ENCODE measurements at places on chromosomes 6 and 20.

- DNase-seq: no peak
Measured at GRCh38 chr6:95286874-95287273, 290.5 kb upstream of the MANEA start.

DNA sequence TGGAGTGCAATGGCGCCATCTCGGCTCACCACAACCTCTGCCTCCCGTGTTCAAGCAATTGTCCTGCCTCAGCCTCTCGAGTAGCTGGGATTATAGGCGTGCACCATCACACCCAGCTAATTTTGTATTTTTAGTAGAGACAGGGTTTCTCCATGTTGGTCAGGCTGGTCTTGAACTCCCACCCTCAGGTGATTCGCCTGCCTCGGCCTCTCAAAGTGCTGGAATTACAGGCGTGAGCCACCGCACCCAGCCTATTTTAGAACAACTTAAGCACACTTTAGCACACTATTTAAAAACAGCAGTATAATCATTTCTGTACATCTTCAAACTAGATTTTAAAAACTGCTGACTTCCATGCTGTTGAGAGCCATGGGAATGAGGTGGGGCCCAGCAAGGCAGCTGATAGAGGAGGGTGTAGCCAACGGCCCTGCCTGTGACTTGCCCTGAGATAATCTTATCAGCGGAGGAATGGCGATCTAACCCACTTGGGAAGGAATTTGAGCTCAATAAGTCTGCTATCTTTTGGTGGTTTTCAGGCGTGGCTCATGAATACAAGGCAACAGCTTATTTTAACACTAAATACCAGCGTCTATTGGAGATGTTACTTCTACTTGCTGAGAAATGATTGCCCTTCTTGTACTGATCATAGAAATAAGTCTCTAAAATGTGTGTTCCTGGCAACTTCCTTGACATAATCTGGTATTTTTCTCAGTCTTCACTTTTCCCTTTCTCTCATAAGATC lies 12.1 kb downstream of the ZDHHC14 start:
- no peak for DNase-seq

DNA sequence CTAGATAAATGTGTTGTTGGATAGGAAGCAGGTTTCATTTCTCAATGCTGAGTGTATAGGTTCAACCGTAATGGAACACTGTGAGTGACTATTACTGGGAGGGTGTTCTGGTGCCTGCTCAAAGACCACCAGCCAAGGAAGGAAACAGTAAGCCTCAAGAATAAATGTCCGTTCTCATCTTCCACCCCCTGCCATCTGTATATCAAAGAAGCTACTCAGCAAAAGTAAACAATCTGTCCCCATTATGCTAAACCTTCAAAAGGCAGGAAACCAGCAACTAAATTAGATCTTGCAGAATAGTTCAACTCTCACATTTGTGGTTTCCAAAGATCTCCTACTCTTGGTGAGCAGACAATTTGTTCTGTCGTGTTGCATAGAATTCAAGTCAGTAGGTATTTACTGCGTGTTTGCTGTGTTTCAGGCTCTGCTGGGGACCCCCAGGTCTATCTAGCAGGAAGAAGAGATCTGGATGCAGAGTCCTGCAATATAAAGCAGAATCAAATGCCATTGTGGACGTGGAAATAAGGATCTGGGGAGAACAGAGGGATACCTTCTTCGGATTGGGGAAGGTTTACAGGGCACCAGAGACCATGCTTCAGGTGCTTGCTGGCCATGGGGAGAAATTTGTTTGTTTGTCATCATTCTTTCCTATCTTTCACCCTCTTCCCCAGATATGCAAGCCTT lies 87.3 kb downstream of the SCML4 start:
- no peak for DNase-seq

DNA sequence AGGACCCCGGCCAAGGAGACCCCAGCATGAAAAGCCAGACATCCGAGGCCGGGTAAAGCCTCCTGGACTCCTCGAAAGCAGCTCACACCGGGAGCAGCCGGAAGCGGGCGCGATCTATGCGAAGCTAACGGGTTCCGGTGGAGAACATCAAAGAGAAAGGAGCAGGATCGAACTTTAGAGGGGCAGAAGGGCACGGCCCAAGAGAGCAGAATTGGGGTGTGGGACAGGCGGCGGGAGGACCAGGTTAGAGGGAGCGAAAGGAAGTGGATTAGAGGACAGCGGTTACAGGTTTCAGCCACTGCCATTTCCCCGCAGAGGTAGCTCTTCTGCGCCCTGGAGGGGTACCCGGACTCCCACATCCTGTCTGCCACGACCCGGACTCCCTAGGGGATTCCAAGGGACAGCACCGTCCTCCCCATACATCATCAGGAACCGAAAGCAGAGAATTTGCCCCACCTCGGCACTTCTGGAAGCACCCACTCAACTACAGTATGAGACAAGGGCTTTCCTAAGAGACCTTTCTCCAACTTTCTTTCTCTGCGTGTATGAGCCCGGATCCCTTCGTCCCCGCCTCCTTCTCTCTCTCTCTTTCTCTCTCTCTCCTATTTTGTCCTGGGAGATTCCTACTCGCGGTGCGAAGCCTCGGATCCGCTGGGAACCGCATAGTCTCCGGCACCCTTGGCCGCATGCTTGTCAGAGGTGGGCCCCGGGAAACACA lies 507 bp upstream of the VGLL2 start:
- DNase-seq: no peak

DNA sequence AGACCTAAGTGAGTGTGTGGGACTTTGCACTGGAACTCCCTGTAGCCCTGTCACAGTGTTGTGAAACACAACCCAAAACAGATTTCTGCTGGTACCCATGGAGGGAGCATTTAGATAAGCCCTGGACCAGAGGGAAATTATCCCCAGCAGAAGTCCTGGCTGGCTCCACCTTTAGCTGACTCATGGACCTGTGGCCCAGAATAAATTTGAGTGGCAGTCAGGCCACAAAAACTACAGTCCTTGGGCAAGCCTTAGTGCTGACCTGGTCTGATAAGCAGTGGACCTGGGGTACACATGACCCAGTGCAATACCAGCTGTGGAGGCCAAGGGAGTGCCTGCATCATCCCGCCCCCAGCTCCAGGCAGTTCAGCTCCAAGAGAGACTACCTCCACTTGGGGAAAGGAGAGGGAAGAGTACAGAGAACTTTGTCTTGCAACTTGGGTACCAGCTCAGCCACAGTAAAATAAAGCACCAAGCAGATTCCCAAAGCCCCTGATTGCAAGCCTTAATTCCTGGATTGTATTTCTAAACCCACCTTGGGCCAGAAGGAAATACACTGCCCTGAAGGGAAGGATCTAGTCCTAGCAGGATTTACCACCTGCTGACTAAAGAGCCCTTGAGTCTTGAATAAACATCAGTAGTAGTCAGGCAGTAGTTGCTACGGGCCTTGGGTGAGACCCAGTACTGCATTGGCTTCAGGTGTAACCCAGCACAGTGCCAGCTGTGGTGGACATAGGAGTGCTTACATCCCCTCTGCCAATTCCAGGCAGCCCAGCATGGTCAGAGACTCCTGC lies 140.4 kb upstream of the COL21A1 start:
- DNase-seq: no peak

DNA sequence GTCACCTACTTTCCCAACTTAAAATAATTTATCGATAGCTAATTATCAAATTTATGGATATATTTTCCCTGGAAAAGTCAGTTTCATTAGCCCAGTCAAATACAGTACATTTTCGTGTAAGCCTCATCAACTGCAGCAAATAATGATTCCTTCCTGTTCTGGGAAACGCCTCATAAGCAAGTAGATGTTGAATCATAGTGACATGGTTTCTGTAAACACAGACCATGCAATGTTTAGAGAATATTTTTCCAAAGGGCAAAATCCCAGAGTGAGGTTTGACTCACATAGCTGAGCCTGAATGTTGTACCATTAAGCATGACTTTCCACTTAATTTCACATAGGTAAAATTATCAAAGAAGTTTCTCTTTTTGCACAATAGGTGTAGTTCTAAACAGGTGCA lies 16.7 kb upstream of the VNN1 start:
- DNase-seq: no peak

DNA sequence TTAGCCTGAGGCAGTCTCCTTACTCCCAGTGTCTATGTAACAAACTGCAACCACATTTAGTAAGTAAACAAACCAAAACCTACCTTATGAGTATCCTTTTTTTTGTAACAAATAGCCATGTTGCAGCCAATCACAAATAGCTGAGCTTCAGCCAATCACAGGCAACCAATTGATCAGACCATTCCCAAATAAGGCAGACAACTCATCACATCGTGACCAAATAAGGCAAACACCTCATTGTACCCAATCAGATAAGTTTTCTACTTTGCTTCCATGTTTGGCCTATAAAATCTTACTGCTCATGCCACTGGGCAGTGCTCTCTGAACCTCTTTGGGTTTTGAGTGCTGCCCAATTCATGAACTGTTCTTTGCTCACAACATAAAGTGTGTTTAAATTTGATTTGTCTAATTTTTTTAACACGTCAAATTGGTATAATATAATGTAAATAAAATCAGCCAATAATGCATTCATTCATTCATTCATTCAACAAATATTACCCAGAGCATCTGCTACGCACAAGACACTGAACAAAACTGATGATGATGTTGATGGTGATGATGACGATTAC lies 117.8 kb downstream of the BCAS1 start:
- no peak for DNase-seq

DNA sequence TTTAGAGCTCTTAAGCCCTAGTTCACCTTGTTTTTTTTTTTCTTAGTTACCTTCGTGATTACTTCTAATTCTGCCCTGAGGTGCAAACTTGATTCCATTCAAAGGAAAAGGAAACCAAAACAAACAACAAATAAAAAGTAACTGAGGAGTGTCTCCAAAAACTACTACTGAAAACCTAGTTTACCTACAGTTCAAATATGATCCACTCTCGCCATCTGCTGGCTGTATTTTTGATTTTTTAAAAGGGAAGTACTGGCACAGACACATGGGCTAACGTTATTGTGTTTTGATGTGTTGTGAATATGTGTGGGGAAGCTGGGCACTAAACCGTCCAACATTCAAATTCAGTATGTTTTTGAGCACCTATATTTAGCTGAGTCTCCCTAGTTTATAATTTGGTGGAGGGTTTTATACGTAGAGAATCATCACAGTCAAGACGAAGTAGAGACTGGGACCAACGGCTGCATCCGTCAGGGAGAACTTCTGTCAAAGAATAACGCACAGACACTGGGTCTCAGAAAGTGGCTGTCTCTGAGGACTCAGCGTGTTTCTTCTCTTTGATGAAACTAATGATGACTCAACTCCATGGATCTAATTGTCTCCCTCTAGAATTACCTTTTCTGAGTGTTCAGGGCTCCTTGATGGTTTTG lies 373.5 kb upstream of the BTBD3 start:
- no peak for DNase-seq

- DNase-seq: no peak
Measured at GRCh38 chr6:90905351-90905750, 318.5 kb upstream of the MAP3K7 start.

- no peak for DNase-seq
Measured at GRCh38 chr20:19945732-19946670, 71.2 kb upstream of the NAA20 start.

- DNase-seq: no peak
Measured at GRCh38 chr6:38632490-38632889, 7.2 kb downstream of the BTBD9 start.

GRCh38 chr6:136344420-136344819 lies 54.8 kb upstream of the BCLAF1 start:
- DNase-seq: no peak

DNA sequence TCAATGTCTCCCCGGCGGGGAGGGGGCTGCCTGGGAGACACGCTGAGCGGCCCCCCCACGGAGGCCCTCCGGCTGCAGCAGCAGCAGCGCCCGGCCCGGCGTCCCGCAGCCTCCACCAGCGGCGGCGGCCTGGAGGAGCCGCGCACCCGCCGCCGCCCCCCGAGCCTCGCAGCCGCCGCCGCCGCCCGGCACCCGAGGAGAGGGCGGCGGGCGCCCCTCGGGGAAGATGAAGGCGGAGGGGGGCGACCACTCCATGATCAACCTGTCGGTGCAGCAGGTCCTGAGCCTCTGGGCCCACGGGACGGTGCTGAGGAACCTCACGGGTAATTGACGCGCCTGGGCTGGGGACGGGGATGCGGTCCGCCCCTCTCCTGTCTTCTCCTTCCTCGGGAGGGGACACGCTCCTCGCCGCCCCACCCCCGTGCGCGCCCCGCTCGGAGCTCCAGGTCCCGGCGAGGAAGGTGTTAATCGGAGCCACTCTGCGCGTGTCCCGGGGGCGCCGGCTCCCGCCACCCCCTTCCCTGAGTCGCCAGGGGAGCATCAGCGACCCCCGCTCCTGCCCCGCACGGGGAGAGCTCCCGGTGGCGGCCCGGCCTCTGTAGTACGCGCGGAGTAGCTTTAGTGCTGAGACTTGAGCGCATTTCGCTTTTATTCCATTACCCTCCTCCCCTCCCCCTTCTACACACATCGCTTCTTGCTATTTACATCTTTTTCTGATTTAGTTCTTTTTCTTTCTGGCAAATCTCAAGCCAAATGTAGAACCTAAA lies 686 bp downstream of the TMEM170B start:
- no peak for DNase-seq

GRCh38 chr6:169800116-169800667 lies 48.8 kb downstream of the ERMARD start:
- DNase-seq: no peak

- DNase-seq: no peak
Measured at GRCh38 chr20:11799281-11799684, 118.4 kb upstream of the BTBD3 start.

DNA sequence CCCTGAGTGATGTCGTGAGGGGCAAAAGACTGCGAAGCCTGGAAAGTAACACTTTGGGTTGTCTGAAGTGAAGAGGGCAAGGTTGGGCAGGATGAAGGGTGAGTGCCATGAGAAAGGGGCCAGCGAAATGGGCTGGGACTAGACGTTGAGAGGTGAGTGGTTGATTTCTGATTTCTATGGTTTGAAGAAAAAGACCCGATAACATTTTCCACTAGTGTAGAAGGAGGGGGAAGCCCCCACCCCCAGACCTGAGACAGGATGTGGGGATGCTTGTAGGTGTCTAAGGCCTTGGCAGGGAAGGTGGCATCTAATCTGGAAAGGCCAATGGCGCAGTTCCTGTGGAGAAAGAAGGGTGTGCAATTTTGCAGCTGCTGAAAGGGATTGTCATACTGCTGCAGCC lies 25.3 kb upstream of the KIF3B start:
- DNase-seq: peak; percentile 78

DNA sequence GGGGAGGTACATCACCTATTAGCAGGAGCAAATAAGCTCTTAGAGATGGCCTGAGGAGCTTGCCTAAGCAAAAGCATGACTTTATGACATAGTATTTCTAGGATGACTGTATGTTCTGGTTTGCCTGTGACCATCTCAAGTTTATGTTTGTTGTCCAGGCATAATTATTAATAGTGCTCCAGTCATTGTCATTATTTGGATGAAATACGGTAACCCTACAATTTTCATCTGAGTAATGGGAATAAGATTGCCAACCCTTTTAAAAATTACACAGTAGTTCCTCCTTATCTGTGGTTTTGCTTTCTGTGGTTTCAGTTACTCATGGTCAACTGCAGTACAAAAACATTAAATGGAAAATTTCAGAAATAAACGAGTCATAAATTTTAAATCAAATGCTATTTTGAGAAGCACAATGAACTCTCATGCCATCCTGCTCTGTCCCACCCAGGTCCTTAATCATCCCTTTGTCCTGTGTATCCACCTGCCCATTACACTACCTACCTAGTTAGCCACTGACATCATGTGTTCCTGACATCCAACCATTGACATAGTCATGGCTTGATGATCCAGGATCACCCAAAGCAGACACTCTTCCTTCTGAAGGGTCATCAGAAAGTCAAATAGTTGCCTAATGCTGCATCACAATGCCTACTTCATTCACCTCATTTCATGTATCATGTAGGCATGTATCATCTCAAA lies 27.0 kb upstream of the TFB1M start:
- DNase-seq: no peak

- no peak for DNase-seq
Measured at GRCh38 chr6:142850679-142851423, 94.1 kb downstream of the HIVEP2 start.
